Activated naive CD8-positive, alpha-beta T cell treated with anti-CD3 and anti-CD28 coated beads, Interleukin-2, amount 50 U/mL, for 24 hours (primary cell): ENCODE measurements at places on chromosomes 13 and 19.

- no peak for DNase-seq
Measured at GRCh38 chr13:31119966-31120700, 41.6 kb downstream of the HSPH1 start.

GRCh38 chr13:95067303-95067702 lies 233.9 kb downstream of the ABCC4 start:
- no peak for DNase-seq

DNA sequence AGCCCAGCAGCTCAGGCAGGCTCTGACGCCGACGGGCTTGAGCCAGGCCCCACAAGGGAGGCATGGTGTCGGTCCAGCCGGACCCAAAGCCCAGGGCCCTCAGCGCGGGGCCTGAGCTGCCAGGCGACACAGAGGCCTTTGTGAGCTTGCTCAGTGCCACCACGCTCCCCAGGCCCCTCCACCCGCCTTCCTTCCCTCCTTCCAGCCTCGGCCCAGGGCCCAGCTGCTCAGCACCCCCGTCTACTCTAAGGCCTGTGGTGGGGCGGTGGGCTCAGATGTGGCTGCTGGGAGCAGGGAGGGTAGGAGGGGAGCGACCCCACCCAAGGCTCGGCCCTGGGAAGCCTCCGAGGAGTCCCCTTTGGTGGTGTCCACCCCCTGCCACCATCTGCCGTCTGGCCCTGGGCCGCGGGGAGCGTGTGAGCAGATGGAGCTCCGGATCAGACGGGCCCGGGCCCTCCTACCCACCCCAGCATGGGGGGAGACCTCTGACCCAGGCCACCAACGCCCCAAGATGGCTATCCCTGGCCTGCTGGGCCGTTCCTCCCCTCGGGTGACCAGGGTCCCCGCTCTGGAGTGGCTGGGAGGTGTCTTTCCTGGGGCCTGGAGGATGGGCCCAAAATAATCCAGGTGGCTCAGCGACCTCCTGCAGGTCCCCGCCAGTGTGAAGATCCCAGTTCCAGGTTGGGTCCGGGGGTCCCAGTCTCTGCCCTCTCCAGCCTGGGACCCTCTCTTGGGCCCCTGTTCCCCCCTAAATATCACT lies 7.8 kb downstream of the ZBTB7A start:
- DNase-seq = no peak

DNA sequence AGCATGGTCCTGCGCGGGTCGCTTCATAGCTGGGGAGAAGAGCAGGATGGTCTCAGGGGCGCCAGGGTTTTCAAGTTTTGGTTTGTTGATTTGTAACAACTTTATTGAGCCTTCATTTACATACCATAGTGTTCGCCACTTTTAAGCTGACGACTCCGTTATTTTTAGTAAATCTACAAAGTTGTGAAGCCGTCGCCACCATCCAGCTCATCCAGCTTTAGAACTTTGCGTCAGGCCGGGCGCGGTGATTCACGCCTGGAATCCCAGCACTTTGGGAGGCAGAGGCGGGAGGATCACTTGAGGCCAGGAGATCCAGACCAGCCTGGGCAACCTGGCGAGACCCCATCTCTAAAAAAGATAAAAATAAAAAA lies 404 bp downstream of the C19orf44 start:
- DNase-seq = no peak

- DNase-seq = no peak
Measured at GRCh38 chr19:31962561-31962996, 382.8 kb upstream of the ZNF507 start.

GRCh38 chr13:66003558-66003957 lies 1226.6 kb downstream of the PCDH9 start:
- no peak for DNase-seq

DNA sequence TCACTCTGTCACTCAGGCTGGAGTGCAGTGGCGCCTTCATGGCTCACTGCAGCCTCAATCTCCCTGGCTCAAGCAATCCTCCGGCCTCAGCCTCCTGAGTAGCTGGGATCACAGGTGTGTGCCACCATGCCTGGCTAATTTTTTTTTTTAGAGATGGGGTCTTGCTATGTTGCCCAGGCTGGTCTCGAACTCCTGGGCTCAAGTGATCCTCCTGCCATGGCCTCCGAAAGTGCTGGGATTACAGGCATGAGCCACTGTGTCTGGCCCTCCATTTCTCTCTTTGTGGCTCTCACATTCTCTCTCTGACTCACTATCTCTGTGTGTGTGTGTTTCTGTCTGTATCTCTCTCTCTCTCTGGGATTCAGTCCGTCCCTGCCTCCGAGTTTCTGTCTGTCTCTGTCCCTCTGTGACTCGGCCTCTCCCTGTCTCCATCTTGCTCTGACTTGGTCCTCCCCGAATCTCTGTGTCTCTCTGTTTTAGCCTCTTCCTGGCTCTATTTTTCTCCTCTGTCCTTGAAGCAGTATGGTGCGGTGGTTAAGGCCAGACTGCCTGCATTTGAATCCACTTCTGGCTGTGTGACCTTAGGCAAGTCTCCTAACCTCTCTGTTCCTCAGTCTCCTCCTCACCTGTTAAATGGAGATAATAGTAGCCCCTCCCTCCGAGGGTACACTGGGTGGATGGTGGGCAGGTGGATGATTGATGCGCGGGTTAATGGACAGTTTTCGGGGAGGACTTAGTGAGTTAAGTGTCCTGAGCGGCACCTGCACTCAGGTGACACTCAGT lies 11.0 kb downstream of the MEIS3 start:
- DNase-seq = no peak
